ENCODE measurements at places on chromosomes 11 and 22.

- DNase-seq: no peak
Observed at GRCh38 chr22:20517422-20517821, 10.0 kb downstream of the MED15 start.

GRCh38 chr11:8071616-8072581 lies 9.1 kb upstream of the TUB start:
- DNase-seq: no peak

DNA sequence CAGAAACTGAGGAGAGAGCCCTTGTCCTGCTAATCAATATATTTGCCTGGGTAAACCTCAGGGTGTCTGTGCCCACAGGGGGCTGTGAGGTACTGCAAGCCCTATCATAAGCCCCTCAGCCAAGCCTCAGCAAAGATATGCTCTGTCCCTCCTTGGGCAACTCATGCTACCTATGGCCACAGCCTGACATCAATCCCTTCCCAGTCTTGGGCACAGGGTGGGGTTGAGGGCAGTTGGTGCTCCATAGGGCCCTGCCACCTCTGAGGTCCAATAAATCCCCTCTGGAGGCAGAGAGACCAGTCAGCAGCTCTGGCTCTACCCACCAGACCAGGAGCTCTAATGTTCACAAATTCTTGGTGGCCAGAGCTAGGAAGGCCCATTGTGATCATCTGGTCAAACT lies 23.8 kb downstream of the TPBGL start:
- DNase-seq: no peak

DNA sequence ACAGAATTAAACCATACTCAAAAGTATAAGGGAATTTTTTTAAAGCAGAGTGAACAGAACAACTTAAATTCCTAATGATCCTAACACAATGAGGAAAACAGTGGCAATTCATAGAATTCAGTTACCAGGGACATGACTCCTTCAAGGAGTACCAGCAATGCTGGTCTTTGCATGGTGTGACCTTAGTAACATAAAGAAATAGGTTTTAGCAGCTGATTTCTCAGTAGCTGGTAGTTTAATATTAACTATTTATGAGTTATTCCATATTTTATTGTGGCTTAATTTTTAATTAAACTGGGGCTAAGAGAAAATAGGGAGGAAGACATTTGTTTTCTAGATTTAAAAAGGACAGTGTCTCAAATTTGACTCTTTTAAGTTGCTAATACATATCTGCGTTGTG lies 30.9 kb downstream of the CHKA start:
- no peak for DNase-seq

DNA sequence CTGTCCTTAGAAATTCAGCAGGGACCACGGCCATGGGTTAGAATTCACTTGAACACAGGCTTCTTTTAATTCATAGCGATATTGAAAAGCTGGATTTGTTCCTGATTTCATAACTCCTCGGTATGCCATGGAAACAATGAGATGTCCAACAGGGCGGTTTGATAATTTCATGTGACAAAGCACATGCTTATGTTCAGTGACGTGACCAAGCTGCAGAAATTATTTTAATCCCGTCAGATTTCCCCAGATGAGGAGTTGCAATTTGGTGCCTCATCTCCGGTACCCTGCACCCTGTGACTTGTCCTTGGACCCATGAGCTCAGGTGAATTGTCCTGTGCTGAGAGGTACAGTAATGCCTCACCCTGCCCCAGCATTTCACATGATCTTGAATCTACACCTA lies 81.7 kb downstream of the C11orf91 start:
- DNase-seq: no peak

- no peak for DNase-seq
Observed at GRCh38 chr22:19178065-19178656, 375 bp downstream of the SLC25A1 start.

GRCh38 chr11:134843735-134844134 lies 431.7 kb upstream of the B3GAT1 start:
- DNase-seq: no peak

DNA sequence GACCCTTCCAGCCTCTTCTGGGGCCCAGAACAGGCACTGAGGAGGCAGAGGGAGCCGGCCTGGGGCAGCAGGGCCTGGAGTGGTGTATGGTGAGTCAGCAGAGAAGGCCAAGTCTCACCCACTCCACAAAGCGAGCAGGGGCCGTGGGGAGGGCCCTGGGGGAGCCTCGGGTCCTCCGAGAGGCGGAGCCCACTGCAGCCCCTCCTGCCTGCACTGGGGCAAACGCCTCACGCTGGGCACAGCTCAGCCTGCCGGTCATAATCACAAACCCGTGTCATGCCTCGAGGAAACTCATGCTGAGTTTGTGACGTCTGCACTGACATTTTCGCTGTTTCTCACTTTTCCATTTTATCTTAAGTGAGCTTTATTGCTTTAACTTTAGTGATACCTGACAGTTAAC lies 38.4 kb downstream of the TOLLIP start:
- DNase-seq: no peak

- DNase-seq: no peak
Observed at GRCh38 chr22:48205790-48206189, 1443.3 kb downstream of the TBC1D22A start.

DNA sequence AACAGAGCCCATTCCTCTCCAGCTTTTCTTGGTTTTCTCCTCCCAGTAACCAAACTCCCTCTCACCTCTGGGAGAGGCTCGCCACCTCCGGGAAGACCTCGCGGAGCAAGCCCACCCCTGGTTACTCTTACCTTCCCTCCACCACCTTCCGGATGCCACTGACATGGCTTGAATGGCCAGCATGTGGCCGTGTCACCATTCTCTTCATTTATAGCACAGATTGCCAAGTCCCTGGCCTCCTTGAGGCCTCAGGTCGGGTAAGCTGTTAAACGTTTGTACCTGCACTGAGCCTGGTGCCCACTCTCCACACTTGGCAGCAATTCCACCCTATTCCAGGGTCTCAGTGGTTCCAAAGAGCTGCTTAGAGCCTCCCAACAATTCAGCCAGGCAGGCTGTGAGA lies 8.0 kb upstream of the FXYD2 start:
- DNase-seq: no peak

GRCh38 chr22:37854946-37855345 lies 5.7 kb downstream of the EIF3L start:
- DNase-seq: no peak

- no peak for DNase-seq
Observed at GRCh38 chr11:23023319-23023718, 163.0 kb upstream of the CCDC179 start.

DNA sequence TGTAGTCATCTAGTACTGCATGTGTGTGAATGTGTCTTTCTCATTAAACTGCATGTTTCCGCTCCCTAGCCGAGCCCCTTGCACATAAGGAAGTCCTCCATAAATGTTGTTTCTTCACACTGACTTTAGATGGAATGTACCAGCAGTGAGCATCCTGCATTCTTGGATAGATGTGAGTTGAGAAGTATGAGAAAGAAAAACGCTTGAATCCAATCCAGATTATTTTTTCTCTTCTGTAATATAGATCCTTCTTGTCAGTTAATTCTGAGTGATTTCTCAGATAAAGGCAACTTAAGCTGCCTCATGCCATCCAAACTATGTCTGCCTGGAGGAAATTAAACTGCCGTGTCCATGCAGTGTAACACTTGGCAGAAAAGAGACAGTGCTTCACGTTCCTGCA lies 268.1 kb upstream of the ISX start:
- DNase-seq: no peak

GRCh38 chr22:30043161-30043560 lies 37.1 kb upstream of the HORMAD2 start:
- no peak for DNase-seq

- DNase-seq: no peak
Observed at GRCh38 chr22:48842583-48842945, 985.1 kb downstream of the BRD1 start.

- no peak for DNase-seq
Observed at GRCh38 chr11:93288767-93289166, 41.8 kb upstream of the DEUP1 start.

DNA sequence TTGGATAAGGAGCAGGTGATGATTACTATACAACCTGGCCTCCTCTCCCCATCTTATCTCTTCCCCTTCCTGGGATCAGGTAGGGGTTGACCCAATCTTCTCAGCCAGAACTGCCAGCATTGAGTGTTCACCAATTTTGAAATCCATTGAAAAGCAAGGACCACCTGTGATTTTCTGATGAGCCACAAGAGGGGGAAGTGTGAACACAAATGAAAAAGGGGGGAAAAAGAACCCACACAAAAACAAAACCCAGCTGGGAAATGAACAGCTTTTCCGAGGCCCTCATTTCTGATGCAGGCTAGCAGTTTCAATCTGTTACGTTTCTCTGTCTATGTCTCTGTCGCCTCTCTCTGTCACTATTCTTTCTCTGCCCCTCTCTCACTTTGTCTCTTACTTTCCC lies 161.9 kb downstream of the INSC start:
- DNase-seq: no peak

- no peak for DNase-seq
Observed at GRCh38 chr22:43013355-43014315, 1.3 kb downstream of the PACSIN2 start.

DNA sequence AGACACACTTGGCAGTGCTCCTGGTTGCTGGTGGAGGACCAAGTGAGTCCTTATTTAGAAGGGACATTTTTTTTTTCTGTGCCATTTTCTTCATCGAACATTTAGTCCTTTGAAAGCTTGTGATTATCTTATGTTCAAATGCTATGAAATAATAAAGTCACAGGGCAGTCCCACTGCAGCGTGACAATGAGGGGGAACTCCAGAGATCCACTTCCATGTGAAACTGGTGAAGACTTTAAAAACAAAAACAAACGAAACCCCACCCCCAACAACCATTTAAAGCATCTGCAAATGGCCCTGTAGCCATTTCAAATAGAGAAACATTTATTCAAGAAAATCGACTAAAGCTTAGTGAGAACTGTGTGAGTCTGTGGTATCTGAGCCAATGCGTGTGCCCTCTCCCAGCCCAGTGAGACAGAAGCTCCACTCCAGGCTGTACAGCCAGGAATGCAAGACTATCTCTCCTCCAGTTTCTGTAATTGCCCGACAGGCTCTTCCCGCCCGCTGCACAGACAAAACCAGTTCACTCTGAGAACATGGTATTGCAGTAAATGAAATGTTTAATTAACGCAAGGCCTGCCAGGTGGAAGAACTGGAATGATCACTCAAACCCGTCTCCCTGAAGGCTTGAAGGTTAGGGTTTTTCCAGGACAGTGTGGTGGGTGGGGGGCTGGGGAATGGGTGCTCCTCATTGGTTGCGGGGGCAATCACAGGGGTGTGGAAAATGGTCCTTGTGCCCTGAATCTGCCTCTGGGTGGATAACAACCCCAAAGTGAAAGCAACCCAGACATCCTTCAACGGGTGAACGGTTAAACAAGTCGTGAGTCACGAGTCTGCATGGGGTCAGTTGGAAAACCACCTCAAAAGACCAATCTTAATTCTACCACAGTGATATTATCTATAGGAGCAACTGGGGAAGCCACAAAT lies 8.4 kb downstream of the KRTAP5-6 start:
- DNase-seq: no peak

GRCh38 chr11:93548679-93549319 lies 5.6 kb upstream of the SMCO4 start:
- DNase-seq: no peak

- DNase-seq: no peak
Observed at GRCh38 chr11:117606790-117607189, 190.2 kb downstream of the DSCAML1 start.

GRCh38 chr22:50622723-50623327 lies 5.1 kb downstream of the ARSA start:
- DNase-seq: no peak

DNA sequence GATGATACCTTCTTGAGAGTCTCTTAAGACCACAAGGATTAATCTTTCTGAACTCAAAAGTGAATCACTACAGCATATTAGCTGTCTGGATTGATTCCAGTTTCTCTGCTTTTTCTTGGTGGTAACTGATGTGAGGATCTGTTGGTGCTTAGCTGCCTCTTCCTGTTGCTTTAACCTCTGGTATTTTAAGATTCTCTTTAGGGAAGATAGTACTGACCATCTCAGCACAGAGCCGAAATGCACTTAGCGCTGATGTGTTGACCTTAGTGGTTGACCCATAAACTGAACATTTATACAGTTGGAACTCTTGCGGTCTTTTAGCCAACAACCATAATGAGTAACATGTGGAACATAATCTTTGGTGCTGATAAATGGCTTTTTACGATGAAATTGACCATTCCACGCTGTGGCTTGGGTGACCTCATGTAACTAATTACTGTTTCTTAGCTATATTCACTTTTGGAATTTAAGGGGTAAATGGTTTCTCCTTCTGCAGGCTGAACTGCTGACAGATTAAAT lies 33.7 kb downstream of the APLP2 start:
- no peak for DNase-seq

DNA sequence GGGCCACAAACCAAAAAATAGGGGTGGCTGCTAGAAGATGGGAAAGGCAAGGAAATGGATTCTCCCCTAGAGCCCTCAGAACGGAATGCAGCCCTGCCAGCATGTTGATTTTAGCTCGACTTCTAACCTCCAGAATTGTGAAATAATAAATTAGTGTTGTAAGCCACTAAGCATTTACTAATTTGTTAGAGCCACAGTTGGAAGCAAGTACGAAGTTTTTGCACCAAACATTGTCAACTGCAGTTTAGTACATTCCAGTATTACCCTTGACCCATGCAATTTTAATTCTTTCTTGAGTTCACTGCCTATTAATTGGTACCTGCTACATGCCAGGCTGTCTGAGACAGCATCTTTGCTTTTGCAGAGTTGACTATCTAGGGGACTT lies 32.2 kb downstream of the PARVA start:
- DNase-seq: no peak

GRCh38 chr11:126432525-126432924 lies 77.0 kb downstream of the ST3GAL4 start:
- no peak for DNase-seq

- no peak for DNase-seq
Observed at GRCh38 chr22:38069372-38070249, 12.4 kb downstream of the PICK1 start.

All from activated naive CD4-positive, alpha-beta T cell (primary cell).